NCI-H446 (cell line): ENCODE measurements at places on chromosomes 16 and 17.

DNA sequence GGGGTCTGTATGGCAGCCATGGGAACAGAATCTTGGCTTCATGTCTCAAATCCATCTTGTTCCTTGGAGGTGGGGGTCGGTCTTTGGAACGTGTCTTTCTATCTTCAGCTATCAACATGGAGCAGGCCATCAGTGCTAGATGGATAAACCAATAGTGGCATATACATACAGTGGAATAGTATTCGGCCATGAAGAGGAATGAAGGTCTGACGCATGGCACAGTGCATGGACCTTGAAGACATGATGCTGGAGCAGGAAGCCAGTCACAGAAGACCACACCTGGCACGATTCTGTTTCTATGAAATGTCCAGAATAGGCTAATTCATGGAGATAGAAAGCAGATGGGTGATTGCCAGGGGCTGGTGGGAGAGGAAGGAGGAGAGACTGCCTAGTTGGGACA, 7.8 kb downstream of the KCNG4 start:
- no peak for DNase-seq

DNA sequence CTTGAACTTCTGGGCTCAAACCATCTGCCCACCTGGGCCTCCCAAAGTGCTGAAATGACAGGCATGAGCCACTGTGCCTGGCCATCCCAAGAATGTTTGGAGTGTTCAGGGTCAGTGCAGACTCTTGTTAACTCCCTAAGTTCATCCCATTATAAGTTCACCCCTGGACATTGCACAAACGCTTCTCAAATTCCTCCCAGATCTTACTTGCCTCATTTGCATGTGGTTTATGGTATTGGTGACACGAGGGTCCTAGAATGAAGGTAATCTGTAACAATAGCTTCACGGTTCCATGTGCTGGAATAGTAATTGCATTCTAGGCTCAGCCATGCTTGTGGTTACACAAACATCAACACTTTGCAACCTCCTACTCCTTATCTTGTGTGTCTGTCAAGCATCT, 5.0 kb upstream of the CCDC42 start:
- DNase-seq = no peak

DNA sequence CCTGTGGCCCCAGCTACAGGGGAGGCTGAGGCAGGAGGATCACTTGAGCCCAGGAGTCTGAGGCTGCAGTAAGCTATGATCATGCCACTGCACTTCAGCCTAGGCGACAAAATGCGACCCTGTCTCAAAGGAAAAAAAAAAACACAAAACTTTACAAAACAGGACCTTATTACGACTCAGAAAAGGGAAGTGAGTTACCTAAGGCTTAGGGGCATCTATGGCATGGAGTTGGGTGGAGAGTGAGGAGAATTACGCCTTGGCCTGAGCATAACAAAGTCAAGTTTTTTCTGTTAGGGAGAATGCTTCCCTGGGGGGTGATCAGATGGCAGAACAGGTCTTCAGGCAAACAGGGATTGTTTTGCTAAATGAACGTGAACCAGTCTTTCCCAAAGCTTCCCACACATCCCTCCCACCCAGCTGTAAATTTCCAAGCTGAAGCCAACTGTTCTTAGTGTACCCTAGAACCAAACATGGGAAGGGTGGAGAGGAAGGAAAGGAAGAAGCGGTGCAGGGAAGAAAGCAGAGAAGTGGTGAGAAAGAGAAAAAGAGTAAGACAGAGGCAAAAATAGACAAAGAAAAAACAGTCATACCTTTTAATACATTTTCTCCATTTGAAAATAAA, 24.6 kb upstream of the TNRC6C start:
- no peak for DNase-seq

- no peak for DNase-seq
Observed at GRCh38 chr17:82751171-82751570, 694 bp upstream of the TBCD start.

DNA sequence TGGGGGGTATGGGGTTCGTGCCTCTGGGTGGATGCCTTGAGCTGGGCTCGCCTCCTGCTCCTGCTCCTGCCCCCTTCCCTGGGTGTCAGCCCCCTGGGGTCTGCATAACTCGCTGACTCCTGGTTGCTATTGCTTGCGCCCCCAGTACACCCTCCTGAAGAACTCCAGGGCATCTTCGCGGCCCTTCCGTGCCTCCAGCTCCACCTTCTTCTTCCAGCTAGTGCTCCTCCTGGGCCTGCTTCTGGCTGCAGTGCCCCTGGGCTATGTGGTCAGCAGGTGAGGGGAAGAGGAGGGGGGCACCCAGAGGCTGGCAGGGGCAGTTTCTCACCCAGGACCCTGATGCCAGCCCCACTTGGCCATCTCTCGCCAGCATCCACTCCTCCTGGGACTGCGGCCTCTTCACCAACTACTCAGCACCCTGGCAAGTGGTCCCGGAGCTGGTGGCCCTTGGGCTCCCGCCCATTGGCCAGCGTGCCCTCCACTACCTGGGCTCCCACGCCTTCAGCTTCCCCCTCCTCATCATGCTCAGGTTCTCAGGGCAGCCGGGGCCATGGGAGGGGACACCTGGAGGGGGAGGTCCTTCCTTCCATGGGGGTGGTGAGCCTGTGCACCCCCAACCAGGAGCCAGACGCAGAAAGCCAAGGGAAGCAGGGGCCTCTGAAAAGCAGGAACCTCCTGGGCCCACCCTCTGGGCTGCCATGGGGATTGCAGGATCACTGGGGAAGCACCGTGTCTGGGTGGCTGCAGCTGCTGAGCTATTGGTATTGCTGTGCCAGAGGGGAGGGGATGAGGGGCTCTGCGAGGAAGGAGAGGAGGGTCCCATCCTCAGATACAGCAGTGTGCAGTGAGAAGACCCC, 7.8 kb upstream of the C17orf99 start:
- DNase-seq = no peak

- no peak for DNase-seq
Observed at GRCh38 chr16:2585651-2586081, 47.8 kb downstream of the PDPK1 start.

GRCh38 chr16:85638695-85639409, 25.7 kb downstream of the GSE1 start:
- DNase-seq = no peak

- no peak for DNase-seq
Observed at GRCh38 chr16:26456074-26456473, 610.7 kb upstream of the C16orf82 start.

- DNase-seq = no peak
Observed at GRCh38 chr16:25063102-25063501, 47.9 kb upstream of the ARHGAP17 start.

DNA sequence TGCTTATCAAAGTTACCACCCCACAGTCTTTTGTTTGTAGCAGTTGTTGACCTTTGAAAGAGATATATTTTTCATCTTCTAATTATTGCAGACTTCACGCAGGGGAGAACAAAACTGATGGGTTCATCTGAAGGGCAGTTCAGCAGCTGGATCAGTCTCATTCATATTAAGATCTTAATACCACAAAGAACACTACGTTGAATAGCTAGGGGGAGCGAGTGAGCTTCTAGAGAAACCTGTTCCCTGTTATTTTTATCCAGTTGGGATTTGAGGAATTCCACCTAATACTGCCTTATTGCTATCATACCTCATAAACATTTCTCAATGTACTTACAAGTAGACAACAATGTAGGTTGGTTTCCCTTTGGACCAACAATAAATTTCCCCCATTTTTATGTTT, 306.1 kb upstream of the KIF2B start:
- no peak for DNase-seq
